Head of caudate nucleus (tissue), 42 donors: ENCODE measurements at places on chromosomes 16 and 17.

GRCh38 chr17:75498726-75499213 is 16.6 kb downstream of the CASKIN2 start:
- no peak for DNase-seq

DNA sequence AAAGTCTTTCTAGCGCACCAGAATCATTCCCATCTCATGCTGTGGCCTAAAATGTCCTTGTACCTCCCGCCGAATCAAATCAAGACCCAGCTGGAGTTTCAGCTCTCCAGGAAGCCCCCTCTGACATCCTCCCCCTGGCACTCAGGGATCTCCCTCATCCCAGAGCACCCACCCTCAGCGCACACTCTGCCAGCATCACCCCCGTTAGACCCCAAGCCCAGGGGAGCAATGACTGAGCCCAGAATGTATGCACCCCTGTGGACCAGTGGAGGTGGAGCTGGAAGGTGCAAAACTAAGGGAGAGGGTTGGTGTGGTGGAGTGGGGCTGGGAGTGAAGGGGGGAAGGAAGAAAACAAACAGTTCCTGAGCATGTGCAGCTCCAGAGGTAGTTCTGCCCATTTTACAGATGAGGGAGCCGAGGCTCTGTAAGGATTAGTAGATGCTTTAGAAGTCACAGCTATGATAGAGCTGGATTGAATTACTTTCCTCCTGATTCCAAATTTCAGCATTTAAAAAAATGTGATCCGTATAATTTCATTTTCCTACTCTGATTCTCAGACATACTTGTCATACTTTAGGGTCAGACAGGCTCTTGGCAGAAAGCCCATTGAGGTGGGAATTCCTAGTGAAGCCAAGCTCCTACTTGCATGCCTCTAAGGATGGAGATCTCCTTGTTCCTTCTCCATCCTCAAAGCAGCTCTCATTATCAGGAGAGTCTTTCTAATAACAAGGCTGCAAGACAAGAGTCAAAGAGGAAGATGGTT is 242.7 kb downstream of the KATNIP start:
- no peak for DNase-seq

GRCh38 chr17:10370016-10370608 is 2.7 kb downstream of the MYH13 start:
- no peak for DNase-seq

DNA sequence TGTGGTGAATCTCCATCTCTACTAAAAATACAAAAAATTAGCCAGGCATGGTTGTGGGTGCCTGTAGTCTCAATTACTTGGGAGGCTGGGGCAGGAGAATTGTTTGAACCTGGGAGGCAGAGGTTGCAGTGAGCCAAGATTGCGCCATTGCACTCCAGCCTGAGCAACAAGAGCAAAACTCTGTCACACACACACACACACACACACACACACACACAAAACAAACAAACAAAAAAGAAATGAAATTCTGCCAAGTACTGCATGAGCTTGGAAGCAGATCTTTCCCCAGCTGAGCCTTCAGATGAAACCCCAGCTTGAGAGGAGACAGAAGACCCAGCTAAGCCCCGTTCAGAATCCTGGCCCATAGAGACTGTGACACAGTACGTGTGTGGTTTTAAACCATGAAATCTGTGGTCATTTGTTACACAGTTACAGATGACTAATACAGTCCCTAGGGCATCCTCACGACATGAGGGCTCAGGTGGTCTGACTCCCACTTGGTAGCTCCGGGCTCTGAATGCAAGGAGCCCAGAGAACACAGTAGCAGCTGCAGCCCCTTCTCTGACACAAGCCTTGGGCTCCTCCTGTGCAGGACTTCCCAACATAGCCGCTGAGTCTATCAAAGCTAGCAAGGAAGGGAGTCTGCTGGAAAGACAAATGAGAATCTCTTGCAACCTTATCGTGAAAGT is 132.8 kb downstream of the SEC14L1 start:
- DNase-seq: no peak

GRCh38 chr17:20200016-20200795 is 191.0 kb downstream of the SPECC1 start:
- no peak for DNase-seq

DNA sequence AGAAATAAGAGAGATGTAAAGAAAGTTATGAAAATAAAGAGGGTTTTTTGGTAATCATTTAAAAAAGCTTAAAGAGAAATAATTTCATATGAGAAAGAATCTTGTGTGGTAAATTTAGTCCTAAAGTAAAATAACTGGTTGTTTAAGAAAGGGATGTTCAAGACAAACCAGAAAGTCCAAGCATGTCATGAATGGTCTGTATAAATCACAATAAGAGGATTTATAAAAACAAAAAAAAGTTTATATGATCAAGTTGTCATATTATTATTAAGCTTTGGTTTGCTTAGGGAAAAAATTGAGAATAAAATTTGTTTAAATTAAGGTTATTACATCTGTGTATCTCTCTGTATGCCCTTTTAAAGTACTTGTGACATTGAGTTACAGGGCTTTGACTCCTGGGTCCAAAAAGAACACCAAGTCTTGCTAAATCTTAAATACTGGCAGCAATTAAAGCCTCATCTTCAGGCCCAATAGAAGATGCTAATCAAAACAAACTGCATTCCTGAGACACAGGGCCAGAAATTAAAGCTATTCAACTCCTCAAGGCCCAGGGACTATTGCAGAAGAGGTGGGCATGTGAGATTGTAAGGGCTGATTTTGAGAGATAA is 15.6 kb upstream of the TRIM25 start:
- no peak for DNase-seq

- no peak for DNase-seq
Observed at GRCh38 chr16:87970186-87970585, 19.0 kb downstream of the BANP start.

- no peak for DNase-seq
Observed at GRCh38 chr17:41415833-41416335, 8.5 kb downstream of the KRT37 start.

- DNase-seq: no peak
Observed at GRCh38 chr16:83068686-83069085, 441.9 kb downstream of the CDH13 start.

DNA sequence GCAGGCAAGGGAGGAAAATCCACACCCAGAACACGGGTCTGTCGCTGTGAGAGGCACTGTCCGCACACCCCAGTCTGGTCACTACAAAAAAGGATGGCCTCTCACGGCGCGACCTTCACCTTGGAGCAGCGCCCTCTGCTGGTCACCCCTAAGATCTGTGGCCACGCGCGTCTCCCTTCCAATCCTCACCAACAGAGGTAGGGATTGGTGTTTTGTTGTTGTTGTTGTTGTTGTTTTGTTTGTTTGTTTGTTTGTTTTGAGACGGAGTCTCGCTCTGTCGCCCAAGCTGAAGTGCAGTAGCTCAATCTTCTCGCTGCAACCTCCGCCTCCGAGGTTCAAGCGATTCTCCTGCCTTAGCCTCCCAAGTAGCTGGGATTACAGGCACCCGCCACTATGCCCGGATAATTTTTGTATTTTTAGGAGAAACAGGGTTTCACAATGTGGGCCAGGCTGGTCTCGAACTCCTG is 15.0 kb upstream of the C17orf58 start:
- DNase-seq: no peak

DNA sequence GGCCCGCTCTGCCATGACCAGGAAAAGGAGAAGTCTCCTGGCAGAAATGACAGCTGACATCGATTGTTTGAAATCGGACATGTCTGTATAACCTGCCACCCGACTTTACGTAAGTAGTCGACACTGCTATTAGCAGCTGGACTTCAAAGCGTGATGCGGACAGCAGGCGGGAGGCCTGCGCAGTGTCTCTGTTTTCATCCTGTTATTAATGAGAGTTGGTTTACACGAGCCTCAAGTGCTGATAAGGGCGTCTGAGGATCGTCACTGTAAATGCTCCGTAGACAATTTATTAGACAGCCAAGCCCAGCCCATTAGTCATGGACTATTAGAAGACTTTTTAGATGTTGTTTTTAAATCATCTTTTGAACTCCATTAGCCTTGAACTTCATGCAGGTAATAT is 328.3 kb downstream of the FOXL1 start:
- DNase-seq: peak; percentile 16

- DNase-seq: peak; percentile 72
Observed at GRCh38 chr17:50064253-50065001, 8.5 kb downstream of the ITGA3 start.

DNA sequence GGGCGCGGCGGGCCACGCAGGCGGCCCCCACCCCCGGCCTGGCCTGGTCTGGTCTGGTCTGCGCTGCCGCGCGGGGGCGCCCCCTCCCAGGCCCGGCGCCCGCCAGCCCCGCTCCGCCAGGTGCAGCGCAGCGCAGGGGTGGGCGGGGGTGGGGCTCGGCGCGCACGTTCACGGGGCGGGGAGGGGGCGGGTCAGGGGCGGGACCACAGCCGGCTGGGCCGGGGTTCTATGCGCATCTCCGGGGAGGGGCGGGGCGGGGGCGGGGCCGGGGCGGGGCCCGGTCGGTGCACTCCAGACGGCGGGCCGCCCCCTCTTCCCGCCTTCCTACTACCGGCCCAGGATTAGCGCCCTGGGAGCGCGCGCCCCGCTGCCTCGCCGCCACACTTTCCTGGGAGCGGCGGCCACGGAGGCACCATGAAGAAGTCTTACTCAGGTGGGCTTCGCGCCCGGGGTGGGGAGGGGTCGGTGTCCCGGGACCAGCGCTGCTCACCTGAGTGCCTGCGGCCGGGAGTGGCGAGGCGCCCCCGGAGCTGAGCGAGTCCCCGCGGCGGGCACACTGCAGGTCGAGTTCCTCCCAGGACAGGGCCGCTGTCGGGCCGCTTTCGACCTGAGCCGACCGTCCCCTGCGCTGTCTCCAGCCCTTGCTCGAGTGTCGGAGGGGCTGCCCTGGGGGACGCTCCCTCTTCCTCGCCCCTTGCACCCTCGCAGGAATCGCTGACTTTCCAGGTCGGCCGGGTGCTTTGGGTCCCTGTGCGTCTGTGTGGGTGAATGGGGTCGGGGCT is 140.5 kb downstream of the SEC14L1 start:
- DNase-seq: peak; percentile 45

DNA sequence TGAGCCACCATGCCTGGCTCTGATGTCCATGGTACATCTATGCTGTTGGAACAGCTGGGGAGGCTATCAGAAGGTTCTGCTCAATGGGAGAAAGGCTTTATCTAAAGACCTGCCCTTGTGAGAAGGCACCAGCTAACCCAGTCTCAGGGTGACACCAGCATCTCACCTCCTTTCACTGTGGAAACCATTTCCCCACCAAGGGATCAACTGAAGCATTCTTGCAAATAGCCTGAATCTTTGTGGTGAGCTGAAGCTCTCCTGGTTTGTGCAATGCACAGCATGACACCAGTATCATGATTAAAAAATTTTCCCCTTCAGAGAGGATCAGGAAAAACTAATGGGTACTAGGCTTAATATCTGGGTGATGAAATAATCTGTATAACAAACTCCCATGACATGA is 5.1 kb downstream of the CCL18 start:
- no peak for DNase-seq

DNA sequence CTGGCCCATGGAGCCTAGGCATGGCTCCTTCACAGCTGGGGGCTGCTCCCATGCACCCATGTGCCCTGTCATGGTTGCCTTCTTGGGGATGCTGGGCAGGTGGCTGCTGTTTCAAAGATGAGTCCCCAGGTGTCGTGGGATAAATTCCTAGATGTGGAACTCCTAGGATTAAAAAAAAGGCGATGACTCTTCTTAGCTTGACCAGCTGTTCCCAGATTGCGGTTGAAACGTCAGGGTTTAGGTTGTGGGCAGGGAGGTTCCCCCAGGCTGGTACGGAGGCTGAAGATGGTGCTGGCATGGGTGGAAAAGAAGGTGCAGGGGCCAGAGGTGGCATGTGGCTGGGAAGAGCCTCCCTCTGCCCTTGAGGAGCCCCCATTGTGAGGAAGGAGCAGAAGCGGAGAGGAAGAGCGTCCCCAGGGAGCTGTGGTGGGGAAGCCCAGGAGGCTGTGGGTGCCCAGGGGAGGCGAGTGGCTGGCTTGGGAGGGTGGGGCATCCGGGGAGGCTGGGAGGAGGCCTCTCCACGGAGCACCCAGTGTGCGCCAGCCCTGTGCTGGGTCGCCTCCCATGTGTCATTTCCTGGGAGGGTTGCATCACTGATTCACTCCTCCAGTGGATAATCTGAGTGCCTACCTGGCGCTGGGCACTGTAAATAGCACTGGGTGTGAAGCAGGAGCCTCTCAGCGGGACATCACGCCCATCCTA is 7.5 kb upstream of the KCNJ12 start:
- no peak for DNase-seq

DNA sequence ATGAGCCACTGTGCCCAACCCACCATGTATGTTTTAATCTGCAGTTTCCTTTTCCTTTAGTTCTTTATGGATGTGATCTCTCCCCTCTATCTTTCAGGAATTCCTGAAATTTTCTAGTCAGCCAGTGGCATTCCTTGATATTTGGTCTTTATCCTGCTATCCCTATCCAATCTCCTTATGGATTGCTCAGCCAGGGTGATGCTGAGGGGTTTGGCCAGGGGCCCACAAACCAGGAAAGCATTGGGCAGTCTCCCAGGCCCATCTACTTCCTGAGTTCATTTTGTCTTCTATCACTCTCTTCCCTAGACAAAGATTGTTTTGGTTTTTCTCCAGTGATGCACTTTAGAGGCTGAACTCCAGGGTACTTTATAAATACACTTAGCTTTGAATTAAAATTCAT is 115.9 kb downstream of the KATNIP start:
- no peak for DNase-seq

GRCh38 chr17:51164911-51165679 is 1.1 kb upstream of the NME2 start:
- DNase-seq: no peak

DNA sequence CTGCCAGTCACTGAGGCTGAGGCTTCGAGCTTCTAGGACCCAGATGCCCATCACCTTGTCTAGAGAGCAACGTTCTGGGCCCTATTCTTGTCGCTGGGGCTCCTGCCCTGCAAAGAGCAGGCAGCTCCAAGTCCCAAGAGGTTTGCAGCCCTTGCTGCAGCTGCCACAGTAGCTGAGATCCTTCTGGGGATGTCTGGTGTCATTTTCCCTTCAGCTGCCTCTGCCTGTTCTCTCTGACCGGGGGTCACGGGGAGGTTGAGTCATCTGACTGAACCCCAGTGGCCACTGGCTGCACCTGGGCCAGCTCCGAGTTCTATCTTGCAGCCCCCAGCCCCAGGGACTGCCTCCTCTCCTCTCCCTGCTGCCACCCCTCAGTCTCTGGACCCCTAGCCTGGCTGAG is 4.9 kb downstream of the WSCD1 start:
- no peak for DNase-seq

DNA sequence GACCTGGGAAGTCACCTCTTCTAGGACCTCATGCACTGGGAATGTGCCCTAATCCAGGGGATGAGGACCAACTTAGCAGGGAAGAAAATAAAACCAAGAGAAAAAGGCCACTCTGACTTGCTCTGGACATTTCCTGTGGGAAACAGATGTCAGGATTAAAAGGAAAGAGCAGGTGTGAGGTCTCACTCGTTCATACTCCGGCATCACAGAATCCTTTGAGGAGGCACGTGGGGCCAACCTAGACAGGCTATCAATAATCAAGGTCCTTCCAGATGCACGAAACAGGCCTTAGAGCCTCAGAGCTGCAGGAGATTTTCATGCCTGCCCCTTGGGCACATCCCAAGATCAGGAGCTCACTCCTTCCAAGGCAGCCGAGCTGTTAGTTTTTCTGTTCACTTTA is 321.5 kb upstream of the CCL2 start:
- no peak for DNase-seq
